ENCODE measurements at places on chromosomes 2 and 18. TPM values are rescaled to one million over a fixed set of nuclear protein-coding genes. Genes with fewer than 3 reads are reported as not detected.

DNA sequence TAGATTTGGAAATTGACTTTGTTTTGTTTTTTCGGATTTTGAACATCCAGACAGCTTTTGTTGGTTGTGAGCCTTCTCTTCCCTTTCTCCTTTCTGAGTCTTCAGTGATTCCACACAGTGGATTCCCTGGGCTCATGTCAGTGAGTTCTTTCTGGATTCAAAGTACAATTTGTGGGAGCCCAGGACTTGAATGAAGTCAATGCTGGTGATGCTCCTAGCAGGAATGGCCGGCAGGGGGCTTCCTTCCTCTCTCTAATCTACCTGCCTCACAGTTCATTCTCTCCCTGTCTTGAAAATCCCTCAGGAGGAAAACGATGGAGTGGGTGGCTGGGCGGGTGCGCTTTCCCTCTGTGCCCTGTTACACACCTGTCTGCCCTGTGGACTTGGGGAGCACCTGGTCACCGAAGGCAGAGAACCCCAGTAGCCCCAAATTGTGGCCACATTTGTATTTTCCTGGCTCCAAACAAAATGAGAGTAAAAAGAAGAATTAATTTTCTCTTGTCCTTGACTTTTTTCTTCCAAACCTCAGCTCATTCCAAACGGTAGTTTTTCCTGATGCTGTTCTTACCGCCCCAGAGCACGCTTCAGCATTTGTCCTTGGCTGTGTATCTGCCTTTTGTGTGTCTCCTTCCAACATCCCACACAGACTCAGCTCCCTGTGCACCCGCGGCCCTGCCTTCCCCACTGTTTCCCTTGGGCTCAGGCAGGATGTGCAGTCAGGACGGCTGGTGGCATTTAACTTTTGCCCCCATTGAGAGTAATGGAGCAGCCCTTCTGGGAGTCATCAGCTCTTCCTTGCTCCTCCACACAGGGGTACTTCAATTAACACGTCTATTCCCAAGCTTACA, 86.6 kb downstream of the MARCO start:
- DNase-seq: no peak

- no peak for DNase-seq
Measured at GRCh38 chr2:56267415-56267788, 83.6 kb downstream of the CCDC85A start.

DNA sequence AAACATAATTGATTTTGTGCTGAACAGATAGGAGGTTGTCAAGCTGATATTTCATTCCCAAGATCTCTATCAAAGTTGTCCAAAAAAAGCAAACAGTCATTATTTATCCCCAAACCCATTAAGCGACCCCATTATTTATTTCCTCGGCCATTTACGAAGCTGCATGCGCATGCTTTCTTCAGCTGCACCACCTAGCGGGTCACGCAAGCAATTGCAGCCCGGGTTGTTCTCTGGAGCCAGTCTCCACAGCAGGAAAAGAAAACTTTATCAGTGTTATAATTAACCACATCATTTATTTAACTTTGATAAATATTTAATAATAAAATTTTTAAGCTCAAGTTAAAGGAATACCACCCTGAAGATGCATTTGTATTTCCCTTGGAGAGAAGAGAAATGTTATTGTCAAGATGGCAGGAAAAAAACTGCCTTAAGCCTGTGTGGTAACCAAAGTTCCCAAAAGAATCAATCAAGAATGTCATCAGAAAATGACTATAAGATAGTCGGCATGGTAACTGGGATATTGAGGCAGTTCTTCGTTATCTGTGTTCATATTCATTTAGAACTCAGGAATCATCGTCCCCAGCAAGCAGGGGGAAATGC, 304.7 kb downstream of the FBXO15 start:
- no peak for DNase-seq

ERICH2 gene
- 0.74 TPM for total RNA-seq

- DNase-seq: no peak
Measured at GRCh38 chr2:134718817-134719814, at the start of gene TMEM163. Gene TMEM163, minus strand, starts transcription at chr2:134719000.

GRCh38 chr2:37468170-37468569, 123.7 kb downstream of the QPCT start:
- DNase-seq: no peak

DNA sequence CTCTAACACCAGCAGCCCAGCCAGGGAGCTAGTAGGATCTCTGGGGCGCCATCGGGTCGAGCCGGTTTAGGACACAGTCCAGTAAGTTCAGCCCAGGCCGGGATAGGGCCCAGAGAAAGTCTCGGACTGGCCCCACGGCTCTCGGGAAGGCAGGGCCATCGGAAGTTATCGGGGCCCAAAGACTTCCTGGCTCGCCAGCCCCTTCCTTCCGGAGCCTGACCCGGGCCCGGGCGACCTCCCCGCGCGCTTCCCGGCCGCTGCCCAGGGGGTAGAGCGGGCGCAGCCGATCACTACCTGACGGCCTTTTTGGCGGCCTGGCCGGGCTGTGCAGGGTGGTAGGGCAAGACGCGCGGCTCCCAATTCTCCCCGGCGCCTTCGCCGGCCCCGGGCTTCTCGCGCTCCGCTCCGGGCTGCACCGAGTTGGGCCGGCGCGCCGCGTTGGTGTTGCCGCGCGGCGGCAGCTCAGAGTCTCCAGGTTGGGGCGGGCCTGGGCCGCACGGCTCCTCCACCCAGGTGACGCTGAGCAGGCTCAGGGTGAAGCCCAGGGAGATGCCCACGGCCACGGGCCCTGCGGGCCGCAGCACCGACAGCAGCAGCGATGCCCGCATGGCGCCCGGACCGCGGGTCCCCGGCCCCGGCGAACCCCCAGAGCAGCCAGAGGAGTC, 546 bp downstream of the CHPF start:
- no peak for DNase-seq

CFAP221 gene
- 3.4 TPM for total RNA-seq

- DNase-seq: no peak
Measured at GRCh38 chr18:2486426-2486825, 84.9 kb downstream of the METTL4 start.

DNA sequence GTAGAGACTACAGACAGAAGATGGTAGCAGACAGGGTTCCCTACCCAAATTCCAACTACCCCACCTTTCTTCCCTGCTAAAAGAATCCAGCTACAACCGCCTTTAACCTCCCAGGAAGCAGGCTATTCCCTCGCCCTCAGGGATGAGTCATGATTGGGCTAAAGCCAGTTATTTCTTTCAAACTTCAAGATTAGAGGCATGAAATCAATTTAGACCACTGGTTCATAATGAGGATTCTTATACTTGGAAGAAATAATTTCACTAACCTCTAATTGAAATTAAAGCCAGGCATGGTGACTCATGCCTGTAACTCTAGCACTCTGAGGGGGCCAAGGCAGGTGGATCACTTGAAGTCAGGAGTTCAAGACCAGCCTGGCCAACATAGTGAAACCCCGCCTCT, 20.0 kb downstream of the TRIP12 start:
- no peak for DNase-seq

DNA sequence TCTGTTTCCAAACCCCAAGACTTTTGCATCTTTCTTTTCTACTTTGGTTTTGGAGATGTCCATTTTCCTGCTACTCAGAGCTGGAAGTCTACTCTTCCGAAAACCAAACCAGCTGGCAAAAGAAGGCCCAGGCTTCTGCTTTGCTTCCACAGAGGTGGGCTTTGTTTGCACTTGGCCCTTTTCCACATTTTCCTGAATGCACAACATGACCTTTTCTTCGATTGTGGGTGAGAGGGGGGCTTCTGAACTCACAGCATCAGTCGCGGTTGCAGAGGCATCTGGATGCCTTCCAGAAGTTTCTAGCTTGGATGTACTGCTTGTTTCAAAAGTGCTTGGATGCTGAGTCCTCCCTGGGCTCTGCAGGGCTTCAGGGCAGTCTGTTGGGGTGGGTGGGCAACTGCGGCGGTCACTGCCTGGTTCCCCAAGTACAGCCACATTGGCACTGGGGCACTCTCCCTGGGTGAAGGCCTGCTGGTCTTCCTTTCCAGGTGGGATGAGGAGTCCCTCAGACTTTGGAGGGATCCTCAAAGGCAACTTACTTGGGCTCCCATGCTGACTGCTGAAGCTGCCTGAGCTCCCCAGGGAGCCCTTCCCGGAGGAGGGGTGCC, 112.3 kb upstream of the LYPD1 start:
- no peak for DNase-seq

DNA sequence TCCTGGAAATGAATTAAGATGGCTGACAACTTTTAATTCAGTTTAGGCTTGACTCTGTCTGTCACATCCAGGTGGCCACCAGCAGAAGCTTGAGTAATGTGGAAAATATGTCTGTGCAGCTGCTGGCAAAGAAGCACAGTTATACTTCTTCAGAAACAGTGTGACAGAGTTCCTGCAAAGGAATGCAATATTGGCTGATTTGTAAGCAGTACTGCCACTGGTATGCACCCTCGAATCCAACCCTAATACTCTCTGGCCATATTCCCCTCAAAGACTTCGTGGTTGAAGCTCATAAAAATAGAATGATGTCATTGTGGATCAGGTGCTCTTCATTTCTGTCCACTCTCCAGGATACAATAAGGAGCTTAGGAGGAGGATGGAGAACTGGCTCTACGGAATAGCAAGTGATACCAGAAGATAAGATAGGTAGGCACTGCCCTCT, 86.2 kb downstream of the METTL8 start:
- no peak for DNase-seq

ABCG5 gene
- total RNA-seq: not detected

MRO gene
- total RNA-seq: 1.4 TPM

- DNase-seq: no peak
Measured at GRCh38 chr2:120326066-120326465, 19.9 kb upstream of the INHBB start.

DNA sequence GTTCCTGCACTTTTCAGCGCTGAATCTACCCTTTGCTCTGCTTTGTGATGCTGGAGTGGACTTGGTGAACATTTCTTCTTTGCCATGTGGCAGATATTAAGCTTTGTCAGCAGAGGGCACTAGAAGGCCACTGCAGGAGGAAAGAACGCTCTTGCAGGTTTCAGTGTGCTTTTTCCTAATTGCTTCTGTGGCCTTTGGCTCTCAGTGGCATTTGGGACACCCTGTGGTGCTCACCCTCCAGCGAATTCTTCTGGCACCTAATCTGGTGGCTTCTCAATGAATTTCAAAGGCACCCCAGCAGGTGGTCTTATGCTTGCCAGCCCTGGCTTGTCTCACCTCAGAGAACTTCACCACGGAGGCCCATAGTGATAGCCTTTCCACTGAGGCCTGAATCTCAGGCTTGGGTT, 146.7 kb downstream of the MYO3B start:
- DNase-seq: peak; percentile 31

OTOS gene
- total RNA-seq: not detected

IFIH1 gene
- 16.8 TPM for total RNA-seq

GRCh38 chr18:13500869-13501542, 225.4 kb downstream of the FAM210A start:
- no peak for DNase-seq

DNA sequence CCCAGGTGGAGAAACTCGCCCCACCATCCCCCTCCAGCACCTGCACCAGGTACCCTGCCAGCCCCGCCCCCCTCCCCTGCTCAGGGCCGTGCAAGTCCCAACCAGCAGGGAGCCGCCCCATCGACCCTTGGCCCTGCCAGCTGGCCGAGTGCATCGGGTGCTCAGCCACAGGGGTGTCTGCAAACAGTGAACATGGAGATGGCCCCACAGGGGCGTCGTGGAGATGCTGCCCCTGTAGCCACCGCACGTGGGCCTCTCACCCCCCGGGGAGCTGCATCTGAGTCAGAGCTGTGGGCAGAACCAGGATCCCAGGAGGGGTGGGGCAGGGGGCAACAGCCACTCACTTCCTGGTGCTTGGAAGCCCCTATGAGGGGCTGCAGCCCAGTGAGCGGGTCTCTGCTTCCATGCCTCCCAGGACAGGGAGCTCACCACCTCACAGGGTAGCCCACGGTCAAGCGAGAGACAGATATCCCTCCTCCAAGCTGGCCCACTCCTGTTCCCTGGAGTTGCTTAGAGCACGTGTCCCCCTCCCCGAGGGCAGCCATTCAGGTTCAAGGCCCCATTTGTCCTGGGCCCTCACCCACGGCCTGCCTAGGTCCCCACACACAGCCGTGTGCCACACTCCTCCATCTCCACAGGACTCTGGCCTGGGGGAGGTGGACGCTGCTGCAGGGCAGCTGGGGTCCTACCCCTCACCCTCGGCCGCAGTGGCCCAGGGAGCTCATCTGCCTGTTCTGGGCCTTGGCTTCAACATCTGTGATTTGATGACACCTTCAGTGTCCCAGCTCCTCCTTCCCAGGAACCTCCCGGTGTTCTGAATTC, 1.1 kb upstream of the MAB21L4 start:
- no peak for DNase-seq

DNA sequence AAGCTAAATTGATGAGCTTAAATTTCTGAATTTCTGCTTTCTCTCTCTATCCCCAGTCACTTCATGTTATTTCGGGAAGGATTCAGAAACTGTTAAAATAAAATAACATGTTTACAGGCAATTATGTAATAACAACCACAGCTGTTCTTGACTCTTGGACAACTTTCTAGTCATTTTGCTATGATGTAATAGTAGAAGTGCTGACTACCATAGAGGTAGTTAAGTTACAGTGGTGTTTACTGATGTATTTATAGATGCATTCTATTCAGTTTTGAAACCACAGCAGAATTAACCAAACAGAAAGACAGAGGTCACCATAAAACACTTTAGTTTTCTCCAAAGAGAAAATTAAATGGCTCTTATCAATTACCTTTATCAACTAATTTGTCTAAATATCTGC, 1292.0 kb upstream of the CHAC2 start:
- DNase-seq: no peak

SERPINB3 gene
- not detected for total RNA-seq

DNA sequence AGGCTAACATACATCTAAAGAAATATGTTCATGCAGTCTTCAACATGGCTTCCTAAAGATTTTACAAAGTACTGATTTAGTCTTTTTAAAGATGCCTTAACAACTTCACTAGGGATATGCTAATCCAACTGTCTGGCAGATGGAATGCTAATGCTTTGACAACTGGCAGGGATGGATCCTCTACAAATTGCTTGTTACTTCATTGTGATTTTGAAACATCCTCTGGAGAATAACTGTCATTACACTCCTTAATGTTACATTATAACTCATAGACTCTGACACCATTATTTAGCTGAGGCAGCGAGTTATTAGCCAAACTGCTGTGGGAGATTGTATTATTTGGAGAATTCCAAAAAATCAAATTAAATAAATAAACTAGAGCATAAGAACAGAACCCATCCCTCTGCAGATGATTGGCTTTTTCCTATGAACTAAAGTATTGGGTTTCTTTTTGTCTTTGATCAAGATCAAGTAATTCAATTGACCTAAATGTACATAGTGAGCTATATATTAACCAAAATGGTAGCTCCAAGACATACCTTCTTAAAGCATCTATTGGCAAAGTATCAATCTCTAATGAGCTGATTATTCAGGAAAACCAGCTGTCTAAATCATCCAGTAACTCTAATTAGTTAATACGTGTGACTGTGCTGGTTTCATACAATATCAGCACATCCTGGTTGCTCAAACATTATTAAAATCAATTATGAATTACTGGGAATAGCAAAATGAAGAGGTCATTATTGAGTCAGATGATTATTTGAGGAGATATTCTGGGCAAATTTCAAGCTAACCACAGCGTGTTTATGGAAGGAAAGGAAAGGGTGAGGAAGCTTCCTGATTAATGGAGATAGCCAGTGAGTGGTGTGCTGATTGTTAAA, 321.3 kb upstream of the TFPI start:
- DNase-seq: no peak

HOXD12 gene
- total RNA-seq: not detected

All from posterior vena cava (tissue), 2 donors.